NCI-H1436 treated with DMSO at 0.1 percent for 48 hours (cell line): ENCODE measurements at places on chromosomes 12 and 14.

DNA sequence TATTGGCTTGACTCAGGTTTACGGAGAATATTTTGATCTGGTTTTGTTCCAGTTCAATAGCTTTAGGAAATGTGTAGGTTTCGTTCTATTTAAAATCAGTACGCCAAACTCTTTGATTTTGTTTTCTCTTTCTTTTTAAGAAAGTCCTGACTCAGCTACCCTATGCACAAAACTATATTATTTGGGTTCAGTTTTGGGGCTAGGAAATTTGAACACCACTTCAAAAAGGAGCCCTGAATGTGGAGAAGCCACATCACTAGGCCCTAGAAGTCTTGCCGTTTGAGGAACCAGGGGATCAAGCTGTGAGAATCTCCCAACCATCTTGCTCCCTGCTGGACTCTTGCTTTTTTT lies 168.2 kb upstream of the BCL2L14 start:
- no peak for DNase-seq

DNA sequence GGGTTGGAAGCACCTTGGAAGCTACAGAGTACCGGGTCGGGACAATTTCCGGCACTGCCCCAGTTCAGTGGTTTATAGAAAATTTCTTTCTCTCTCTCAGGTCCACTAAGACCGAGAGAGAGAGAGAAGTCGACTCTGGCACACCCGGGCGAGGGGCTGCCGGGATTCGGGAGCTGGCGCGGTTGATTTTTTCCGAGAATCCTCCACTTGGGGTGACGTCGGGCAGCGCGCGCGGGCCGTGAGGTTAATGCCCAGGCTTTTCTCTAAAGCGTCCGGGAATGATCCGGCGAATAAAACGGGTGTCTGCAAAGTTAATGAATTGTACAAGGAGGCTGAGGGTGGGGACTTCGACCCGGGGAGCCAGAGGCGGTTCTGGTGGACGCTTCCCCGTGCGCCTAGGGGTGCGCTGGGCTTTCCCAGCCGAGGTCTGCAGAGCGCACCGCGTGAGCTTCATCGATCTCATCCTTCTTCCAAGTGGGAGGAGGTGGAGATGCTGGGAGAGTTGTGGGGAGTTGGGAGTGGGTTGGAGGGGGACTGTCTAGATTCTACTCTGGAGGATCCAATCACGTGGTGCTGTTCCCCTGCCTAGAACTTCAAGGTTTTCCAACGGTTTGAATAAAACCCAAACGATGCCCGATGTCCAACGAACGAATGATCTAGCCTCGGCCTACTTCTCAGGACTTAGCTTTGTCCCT lies 51.9 kb upstream of the TBX3 start:
- DNase-seq: no peak

DNA sequence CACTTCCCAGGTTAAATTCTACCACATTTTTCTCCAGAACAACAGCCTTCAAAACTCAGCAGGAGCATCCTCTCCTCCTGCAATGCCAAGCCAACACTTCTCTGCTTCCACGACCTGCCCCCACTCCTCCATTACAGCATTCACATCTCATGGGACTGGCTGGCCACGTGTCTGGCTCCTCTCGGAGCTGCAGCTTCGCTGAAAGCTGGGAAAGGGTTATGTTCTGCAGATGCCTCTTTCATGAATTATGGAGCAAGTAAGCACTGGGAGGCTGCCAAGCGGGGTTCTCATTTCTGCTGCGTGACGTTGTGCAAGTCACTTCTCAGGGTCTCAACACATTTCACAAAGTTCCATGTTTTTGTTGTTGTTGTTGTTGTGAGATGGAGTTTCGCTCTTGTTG lies 142.2 kb upstream of the RFLNA start:
- no peak for DNase-seq

DNA sequence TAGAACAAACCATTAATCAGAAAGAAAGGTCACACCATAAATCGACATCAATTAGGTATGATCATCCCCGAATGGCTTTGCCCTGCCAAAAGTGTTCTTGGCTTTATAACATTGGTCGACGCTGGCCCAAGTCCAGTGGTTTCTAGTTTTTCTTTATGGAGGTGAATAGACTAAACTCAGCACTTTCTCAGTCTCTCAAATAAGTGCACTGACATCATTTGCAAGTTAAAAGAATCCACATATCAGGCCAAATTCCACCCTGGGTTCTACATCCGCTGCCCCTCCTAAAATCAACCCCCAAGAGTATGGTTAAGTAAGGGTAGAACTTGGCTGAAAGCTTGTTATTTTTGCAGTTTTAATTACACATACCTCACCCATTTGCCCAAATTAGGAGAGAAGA lies 314.3 kb downstream of the C12orf75 start:
- no peak for DNase-seq
